PC-3 (cell line): ENCODE measurements at places on chromosomes 5 and 9. TPM values are rescaled to one million over a fixed set of nuclear protein-coding genes. Genes with fewer than 3 reads are reported as not detected.
A peak's percentile ranks its signal among the peaks of the same experiment; 100 is the strongest.

DNA sequence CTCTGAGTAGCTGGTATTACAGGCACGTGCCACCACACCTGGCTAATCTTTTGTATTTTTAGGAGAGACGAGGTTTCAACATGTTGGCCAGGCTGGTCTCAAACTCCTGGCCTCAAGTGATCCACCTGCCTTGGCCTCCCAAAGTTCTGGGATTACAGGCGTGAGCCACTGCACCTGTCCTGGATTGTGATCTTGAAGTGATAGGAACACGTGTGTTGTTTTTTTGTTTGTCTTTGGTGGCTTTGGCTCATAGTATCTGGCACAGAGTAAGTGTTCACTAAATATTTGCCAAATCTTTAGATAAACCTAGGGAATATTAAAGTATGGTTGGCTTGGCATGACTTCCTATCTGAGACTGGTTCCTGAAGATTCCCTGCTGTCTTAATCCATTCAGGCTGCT lies 172.7 kb downstream of the ARHGAP26 start:
- no peak overlapping the region for H3K27ac ChIP-seq
- no peak for DNase-seq
- H3K36me3 ChIP-seq, result no peaks in the 10 kb centered on the region
- no peaks in the 10 kb centered on the region for H3K27me3 ChIP-seq

DNA sequence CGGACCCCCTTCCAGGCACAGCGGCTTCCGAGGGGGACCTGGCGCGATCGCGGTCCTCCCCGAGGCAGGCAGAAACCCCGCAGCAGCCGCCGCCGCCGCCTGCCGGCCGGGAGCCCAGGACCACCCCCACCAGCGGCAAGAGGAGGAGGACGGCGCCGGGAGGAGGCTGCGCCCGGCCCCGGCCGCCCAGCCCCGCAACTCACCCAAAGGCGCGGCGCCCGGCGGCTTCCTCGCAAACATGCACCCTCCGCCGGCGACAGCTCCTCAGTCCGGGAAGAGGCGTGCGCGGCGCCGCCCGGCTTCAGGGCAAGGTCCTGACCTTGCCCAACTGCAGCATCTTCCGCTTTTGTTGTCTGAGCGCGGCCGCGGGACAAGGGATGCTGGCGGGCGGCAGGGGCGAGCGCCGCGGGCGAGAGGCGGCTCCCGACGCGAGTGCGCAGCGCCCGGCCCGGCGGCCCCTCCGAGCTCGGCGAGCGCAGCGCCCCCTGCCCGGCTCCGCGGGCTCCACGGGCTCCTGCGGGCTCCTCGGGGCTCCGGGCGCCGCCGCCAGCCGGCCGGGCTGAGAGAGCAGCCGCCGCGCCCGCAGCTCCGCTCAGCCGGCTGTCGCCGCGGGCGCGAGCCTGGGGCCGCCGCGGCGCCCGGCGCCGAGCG lies 507 bp downstream of the CTNND2 start:
- H3K27me3 ChIP-seq, result peaks cover 55% of the 10 kb centered on the region
- no peaks in the 10 kb centered on the region for H3K36me3 ChIP-seq
- H3K4me3 ChIP-seq, result peak overlapping the region; percentile 71
- peaks cover 11% of the 10 kb centered on the region for H3K4me1 ChIP-seq

DNA sequence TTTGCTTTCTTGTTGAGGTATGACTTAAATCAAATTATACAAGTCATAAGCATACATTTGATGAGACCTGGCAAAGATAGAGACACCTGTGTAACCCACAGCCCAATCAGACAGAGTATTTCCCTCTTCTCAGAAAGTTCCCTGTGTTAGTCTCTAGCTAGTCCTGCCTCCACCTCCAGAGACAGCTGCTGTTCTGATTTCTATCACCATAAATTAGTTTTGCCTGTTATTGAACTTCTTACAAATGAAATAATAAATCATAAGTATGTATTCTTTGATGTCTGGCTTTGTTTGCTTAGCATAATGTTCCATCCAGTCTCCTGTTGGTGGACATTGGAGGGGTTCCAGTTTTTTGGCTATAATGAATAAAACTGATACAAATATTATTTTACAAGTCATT lies 194.5 kb downstream of the ICE1 start:
- H3K27me3 ChIP-seq, result peaks cover 70% of the 10 kb centered on the region
- H3K4me3 ChIP-seq, result no peak overlapping the region
- H3K36me3 ChIP-seq, result no peaks in the 10 kb centered on the region
- H3K4me1 ChIP-seq, result no peaks in the 10 kb centered on the region

DNA sequence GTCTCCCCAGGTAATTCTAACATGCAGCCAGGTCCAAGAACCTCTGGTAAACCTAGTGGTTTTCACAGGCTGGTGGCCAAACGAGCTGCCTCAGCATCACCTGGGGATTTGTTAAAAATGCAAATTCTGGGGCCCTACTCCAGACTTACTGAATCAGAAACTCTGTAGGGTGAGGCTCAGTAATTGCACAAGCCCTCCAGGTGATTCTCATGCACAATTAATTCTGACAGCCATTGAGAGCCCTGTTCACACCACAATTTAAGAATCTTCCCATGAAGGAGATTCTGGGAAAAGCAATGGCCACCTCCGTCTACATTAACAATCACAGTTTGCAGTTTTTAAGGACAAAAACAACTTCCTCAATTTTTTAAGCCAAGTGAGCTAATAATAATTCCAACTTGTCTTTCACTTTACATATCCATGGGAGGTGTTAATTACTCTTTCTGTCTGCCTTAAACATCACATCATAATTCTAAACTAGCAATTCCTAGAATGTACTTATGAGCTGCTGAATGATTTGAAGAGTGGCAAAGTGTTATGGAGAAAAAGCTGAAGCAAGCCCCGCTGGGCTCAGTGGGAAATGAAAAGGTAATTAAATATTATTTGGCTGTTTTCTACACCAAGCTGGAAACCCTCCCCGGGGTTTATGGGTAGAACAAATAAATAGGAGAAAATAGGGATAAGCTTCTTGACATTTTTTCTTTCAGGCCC lies 70.0 kb downstream of the GLDC start:
- H3K4me1 ChIP-seq, result no peaks in the 10 kb centered on the region
- H3K36me3 ChIP-seq, result no peaks in the 10 kb centered on the region
- H3K27me3 ChIP-seq, result no peaks in the 10 kb centered on the region
- H3K27ac ChIP-seq, result no peak overlapping the region
- DNase-seq, result no peak

RARS1 gene
- 63.6 and 78.1 TPM in 2 replicates for total RNA-seq

DNA sequence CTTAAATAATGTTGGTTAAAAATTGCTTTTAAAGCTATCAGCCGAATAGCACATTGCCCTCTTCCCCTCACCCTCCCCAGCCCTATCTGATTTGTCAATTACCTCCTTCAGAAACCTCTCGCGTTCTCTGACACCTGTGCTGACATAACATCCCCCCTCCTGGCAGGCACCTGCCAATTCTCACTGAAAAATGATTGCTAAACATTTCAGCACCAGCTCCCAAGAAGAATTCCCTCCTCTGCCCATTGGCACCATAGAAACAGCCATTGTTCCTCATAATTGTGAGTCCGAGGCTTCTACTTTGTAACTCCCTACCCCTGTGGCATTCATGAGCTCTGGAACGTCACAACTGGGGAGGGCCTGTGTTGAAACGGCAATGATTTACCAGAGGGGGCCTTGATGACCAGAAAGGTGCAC lies 20.2 kb downstream of the CDH6 start:
- peaks cover 48% of the 10 kb centered on the region for H3K27me3 ChIP-seq
- H3K36me3 ChIP-seq, result no peaks in the 10 kb centered on the region
- no peak for DNase-seq
- no peak overlapping the region for H3K27ac ChIP-seq
- H3K4me1 ChIP-seq, result no peaks in the 10 kb centered on the region
- no peak overlapping the region for H3K4me3 ChIP-seq

RFESD gene
- total RNA-seq, result 0.36 and 2.4 TPM in 2 replicates

- H3K36me3 ChIP-seq, result no peaks in the 10 kb centered on the region
- H3K4me1 ChIP-seq, result no peaks in the 10 kb centered on the region
- no peak for DNase-seq
- H3K4me3 ChIP-seq, result no peak overlapping the region
These were observed 18.3 kb upstream of the ORM1 start for GRCh38 chr9:114304416-114305188.

OR1K1 gene
- not detected in 2 replicates for total RNA-seq

DNA sequence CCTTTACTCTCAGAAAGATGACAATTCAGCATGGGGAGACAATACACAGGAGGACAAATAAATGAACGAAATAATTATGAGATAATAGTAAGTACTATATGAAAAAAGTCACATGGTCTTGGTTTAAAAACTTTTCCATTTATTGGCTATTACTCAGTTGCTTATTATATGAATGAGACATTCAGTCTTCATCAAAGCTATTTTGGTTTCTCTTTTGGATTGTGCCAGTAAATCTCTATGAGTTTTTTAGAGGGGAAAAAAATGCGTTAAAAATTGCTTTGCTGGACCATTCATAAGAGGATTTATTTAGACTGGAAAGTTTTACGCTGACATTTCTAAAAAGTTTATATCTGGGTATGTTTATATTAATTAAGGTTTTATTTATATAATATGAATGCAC lies 137.7 kb downstream of the AOPEP start:
- H3K4me1 ChIP-seq, result peaks cover 50% of the 10 kb centered on the region
- no peak overlapping the region for H3K27ac ChIP-seq
- no peaks in the 10 kb centered on the region for H3K36me3 ChIP-seq
- DNase-seq, result no peak
